ENCODE measurements at places on chromosomes 1 and 21.

- DNase-seq: no peak
Observed at GRCh38 chr1:171718216-171718615, 23.6 kb downstream of the VAMP4 start.

DNA sequence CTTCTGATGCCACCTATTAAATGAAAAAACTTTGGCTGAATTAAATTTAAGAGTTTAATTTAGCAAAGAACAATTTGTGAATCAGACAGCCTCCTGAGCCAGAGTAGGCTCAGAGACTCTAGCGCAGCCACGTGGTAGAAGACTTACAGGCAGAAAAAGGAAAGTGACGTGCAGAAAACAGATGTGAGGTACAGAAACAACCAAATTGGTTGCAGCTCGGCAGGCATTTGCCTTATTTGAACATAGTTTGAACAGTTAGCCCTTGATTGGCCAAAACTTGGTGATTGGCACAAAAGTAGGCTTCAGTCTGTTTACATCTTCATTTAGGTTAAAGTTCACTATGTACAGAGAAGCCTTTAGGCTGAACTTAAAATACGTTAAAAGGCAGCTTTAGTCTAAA lies 22.9 kb downstream of the TCP10L start:
- DNase-seq: no peak

DNA sequence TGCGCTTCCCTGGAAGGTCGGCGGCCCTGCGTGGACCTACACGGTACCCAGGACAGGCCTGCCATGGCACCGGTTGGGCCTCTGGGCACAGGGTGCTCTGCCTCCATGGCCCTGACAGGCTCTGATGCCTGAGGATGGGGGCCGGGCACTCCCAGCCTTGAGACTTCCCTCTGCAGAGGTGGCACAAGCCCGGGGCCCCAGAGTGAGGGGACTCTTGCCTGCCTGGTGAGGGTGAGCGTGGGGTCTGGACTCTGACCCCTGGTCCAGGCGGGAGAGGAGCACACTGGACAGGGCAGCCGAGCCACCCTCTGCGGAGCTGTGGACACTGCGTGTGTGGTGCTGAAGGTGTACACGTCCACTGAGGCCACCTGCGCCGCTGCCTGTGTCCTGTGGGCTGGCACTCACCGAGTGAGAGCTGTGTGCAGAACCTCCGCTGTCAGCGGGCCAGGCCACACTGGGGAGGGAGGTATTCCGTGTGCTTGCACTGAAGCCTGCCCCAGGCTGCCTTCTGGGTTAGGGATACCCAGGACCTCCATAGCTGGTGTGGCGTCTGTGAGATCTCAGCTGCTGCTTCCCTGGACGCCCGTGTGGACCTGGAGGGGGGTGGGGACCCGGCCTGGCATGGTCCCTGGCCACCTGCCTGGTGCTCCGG lies 10.4 kb downstream of the SKI start:
- DNase-seq: no peak

DNA sequence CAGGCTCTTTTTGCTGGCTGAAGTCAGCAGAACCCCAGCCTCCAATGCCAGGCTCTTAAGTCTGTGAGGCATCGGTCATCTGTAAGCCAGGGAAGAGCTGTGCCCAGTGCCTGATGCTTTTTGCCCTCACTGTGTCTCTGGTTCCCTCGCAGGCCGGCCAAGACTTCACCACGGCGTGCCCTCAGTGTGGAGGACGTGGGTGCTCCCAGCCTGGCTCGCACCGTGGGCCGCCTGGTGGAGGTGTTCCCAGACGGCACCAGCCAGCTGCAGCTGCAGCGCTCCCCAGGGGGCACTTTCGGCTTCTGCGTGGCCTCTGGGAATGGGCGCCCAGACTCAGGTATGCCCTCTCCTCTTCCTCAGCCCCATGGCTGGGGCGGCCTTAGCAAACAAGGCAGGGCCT lies 32.5 kb downstream of the KIAA1614 start:
- DNase-seq: no peak

GRCh38 chr1:11955221-11955620 lies 20.7 kb downstream of the PLOD1 start:
- DNase-seq: no peak

GRCh38 chr21:14542638-14543037 lies 3.5 kb downstream of the SAMSN1 start:
- DNase-seq: no peak

GRCh38 chr1:153995202-153995601 lies 4.6 kb downstream of the RPS27 start:
- DNase-seq: no peak

- no peak for DNase-seq
Observed at GRCh38 chr1:41874151-41874719, 44.5 kb downstream of the HIVEP3 start.

DNA sequence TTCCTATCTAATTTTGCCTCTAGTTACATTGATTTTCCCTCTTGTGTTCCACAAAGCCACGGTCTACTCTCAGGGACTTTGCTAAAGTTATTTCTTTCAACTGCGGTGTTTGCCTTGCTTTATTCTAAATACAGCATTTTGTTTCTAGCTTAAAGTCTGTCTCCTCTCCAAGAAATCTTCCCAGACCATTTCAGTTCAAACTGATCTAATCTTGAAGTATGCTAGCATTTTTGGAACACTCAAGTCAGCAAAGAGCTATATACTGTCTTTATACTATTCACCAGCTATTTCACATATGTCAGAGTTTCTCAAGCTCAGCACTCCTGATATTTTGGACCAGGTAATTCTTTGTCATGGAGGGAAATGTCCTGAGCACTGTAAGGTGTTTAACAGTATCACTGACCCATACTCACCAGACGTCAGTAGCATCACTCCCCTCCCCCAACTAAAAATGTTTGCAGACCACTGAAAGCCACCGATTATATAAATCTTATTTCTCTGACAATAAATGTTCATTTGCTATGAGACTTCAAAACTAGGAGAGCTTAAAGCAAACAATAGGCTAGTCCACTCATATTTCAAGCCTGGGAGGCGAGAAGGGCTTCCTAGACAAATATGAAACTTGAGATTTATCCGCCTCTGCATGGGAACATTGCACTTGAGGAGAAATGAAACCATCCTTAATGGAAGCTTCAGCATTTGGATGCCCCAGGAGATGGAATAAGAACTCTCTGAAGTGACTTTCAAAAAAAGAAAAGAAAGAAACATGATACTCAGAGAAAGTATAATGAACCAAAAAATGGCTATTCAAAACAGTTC lies 81.1 kb downstream of the KIAA0319L start:
- DNase-seq: no peak

DNA sequence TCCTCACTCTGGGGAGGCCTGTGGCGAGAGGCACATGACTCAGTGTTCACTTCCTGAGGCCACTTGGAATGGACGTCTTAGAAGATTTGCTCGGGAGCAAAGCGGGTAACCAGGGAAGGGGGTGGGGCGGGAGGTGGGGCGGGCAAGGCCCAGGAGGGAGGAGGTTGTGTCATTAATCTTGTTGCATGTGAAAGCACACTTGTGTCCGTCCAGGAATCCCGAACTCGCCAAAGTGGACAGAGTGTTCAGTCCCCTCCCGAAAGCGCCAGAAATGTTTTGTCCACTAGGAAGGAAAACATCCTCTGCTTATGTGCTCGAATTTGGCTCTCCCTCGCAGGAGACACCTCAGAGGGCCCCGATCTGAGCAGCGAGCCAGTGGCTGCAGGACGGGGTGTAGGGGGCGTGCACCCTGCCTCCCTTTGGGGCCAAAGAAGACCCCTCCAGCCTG lies 84.2 kb downstream of the SPSB1 start:
- no peak for DNase-seq

- DNase-seq: no peak
Observed at GRCh38 chr21:35679076-35679475, 381.2 kb downstream of the SETD4 start.

GRCh38 chr21:46452710-46453109 lies 6.0 kb upstream of the DIP2A start:
- DNase-seq: no peak

DNA sequence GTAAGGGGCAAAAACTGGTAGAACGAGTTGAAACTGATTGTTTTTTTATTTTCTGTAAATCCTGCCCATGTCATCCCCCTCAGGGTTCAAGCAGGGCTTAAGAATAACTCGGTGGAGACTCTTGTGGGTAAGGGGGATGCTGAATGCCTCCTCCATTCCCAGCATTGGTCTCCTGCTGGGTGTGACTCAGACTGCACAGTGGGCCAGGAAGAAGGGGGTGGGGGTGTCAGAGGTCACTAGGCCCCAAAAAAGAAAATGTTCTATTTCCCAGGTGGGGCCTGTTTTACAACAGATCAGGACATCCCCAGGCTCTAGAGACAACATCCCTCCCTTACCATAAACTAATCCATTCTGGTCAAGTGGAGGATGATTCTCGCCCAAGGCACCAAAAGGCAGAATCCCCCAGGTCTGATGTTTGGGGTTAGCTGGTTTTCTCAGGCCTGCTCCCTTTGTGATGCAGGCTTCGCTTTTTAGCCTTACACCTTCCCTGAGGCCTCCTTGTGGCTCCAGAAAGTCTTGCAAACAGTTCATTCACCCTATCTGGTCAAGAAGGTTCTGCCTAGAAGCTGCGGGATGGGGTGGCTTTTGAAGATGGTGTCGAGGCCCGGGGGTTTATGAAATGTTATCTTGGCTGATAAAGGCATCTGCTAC lies 10.7 kb upstream of the GRHL3 start:
- DNase-seq: no peak

DNA sequence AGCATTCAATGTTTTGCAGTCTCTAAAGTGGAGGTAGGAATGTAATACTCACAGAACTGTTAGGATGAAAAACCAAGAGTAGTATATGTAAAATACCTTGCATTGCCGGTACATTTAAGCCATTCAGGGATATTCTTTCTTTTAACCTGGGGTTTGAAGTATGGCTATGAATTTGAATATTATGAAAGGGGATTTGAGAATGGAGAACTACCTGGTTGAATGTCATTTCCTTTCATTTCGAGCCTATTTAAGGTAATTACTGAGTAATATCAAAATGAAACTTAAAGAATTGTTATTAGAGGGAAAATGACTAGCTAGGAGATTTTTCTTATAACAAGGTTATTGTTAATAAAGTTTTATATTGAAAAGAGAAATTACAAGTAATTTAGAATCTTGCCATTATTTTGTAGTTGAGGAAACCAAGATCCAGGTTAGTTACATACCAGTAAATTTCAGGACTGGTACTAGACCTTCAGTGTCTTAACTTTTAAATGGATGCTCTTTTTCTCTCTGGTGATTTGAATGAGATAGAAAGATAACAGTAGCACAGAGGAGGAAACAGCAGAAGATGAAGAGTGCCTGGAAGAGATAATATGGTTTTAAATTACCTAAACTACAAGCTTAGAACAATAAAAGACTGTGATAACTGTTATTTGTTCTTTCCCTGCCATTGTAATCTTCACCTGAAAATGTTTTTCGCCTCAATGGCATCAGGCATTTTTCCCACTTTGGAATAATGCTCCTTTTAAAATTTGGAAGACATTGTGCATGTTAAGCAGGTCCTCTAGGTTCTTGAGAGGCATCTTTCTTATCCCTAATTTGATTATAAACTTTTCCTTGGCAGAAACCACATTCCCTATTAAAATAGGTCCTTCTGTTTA lies 103.2 kb downstream of the PKN2 start:
- DNase-seq: no peak

DNA sequence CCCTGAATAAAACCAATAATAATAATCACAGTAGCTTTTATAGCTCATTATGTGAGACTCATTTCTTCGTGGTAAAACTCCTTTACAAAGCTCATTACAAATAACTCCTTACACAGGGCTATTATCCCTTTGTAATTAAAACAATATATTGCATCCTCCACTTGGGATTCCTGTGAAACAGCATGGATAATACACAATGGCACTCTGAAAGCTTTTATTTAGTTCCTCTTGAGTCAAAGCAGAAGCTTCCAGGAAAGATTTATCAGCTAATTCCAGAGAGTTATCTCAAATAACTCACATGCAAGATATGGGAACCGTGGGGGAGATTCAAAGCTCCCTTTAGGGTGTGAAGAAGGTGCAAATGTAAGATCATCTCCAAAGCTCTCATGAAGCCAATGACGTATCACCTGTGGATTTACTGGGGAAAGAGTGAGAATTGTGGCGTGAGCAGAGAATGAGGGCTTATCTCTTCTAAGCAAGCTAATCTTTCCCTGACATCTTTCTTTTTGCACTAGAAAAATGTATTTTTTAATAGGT lies 60.4 kb upstream of the GJA5 start:
- no peak for DNase-seq
